MV-4-11 (cell line): ENCODE measurements at places on chromosomes 12 and 14.

- peak; percentile 83 for DNase-seq
These were observed 1.2 kb downstream of the PTGER2 start for GRCh38 chr14:52315355-52315718.

DNA sequence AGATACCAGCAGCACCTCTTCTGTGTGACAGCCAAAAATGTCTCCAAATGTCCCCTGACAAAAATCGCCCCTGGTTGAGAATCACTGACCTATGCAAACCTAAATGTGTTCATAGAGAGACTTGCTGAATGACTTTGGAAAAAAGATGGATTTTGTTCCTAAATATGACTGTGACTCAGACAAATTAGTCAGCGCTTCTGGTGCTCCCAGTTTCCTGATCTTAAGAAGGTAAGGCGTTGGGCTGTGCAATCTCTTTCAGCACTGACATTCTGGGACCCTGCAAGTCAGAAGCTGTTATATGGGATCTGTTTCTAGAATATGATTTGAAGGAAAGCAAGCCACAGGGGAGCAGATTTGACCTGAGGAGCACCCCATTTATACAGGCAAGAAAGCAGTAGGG is 90.6 kb upstream of the PWP1 start:
- DNase-seq, result no peak

DNA sequence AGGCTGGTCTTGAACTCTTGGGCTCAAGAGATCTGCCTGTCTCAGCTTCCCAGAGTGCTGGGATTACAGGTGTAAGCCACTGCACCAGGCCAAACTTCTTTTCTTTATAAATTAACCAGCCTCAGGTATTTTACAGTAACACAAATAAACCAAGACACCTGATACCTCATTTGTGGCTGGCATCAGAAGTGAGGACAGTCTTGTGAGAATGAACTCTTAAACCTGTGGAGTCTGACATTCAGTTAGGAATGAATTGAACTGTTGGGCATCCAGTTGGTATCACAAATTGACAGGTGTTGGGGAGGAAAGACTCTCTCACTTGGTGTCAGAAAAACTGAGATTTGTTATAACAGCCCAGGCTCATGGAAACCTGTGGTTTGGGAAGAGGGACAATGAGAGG is 120.5 kb downstream of the DENND5B start:
- no peak for DNase-seq

- peak; percentile 22 for DNase-seq
These were observed 19.4 kb downstream of the LTBP2 start for GRCh38 chr14:74592476-74593201.

DNA sequence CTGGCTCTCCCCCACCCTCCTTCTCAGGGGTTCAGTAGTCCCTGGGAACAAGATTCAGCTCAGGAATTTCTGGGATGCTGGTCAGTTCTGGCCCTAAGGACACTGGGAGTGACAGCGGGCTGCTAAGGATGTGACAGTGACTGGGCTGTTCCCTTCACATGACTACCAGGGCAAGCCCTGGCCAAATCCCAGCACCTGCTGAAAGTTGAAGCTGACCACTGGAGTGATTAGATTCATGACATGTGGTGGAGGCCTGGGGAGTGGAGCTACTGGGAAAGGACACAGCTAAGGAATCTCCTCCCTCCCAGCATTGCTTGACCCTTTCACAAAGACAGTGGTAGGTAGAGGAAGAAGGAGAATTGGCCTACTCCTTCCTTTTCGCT is 204.9 kb downstream of the DAD1 start:
- no peak for DNase-seq

- no peak for DNase-seq
These were observed 182.3 kb downstream of the SLC41A2 start for GRCh38 chr12:104775731-104776231.

GRCh38 chr12:119788786-119789185 is 88.3 kb downstream of the CIT start:
- no peak for DNase-seq

DNA sequence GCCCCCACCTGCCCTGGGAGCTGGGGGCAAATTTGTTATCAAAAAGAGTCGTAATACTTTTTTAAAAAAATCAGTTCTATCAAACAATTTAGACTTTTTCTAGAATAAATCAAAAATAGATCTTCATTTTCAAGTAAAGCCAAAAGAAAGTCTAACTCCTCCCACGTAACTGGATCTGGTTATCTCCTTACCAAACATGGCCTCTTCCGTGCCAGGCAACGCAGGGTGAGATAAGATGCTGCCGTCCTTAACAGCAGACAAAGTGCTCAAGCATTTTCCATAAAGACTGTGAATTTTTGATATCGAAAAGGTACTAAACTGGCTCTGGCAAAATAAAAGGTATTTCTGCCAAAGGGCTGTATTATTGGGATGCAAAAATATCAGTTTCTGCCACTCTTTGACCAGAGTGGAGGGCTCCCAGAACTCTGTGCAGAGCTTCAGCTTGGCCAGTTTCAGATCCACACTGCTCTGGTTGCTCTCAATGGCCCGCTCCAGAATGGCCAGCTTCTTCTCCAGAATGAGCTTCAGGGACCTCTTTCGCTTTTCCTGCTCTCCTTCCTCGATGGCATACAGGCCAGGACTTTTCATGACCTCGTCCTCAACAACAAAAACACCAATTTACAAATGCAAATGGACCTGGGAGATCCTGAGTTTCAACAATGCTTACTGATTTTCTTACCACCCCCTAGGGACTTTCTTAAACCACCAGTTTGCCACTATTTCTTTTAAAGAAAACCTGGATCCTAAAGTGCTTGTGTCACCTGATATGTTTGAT is 29.0 kb downstream of the NRDE2 start:
- no peak for DNase-seq

- no peak for DNase-seq
These were observed 464.6 kb downstream of the PCNX1 start for GRCh38 chr14:71371711-71372396.

- no peak for DNase-seq
These were observed 66.8 kb upstream of the RIN3 start for GRCh38 chr14:92446771-92447170.

DNA sequence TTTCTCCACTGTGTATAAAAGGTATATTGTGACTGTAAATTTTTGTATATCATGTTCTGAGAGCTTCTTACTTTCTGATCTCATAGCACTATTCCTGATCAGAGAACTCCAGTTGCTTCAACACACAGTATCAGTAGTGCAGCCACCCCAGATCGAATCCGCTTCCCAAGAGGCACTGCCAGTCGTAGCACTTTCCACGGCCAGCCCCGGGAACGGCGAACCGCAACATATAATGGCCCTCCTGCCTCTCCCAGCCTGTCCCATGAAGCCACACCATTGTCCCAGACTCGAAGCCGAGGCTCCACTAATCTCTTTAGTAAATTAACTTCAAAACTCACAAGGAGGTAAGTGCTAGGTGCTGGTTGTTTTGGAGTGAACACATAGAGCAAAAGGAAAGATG is 30.9 kb downstream of the CKB start:
- no peak for DNase-seq

GRCh38 chr14:60998617-60999016 is 17.6 kb downstream of the SLC38A6 start:
- DNase-seq, result no peak

DNA sequence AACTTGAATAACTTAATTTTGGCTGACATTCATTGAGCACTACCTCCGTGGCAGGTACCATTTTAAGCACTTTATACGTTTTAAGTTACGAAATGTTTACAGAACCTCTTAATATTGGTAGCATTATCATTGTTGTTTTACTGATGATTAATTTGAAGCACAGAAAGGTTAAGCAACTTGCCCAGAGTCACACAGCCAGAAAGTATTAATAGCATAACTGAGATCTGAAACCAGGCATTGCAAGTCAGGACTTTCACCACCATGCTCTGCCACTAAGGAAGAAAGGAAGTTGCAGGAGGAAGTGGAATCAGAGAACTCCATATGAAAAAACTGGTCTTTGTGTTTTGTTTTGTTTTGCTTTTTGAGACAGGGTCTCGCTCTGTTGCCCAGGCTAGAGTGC is 28.2 kb upstream of the BCAT1 start:
- peak; percentile 85 for DNase-seq

- no peak for DNase-seq
These were observed 120.9 kb upstream of the GSC start for GRCh38 chr14:94890785-94891184.

DNA sequence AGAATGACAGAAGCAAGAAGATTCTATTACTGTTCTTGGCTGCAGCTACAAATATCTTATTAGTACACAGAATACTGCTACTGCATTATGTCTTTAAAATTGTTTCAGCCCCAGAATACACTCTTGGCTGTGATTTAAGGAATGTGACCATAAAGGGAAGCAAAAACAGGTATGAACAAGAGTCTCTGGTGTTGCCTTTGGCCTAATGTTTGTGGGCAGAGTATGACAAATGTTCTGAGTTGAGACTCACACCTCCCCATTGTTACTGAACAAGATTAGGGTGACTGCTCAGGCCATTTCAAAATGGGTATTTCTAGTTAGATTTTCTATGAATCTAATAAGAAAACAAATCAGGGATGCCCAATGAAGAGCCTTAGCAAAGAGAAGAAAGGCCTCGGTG is 28.5 kb downstream of the TTC6 start:
- DNase-seq, result no peak

GRCh38 chr12:84463741-84464495 is 448.7 kb downstream of the SLC6A15 start:
- no peak for DNase-seq

DNA sequence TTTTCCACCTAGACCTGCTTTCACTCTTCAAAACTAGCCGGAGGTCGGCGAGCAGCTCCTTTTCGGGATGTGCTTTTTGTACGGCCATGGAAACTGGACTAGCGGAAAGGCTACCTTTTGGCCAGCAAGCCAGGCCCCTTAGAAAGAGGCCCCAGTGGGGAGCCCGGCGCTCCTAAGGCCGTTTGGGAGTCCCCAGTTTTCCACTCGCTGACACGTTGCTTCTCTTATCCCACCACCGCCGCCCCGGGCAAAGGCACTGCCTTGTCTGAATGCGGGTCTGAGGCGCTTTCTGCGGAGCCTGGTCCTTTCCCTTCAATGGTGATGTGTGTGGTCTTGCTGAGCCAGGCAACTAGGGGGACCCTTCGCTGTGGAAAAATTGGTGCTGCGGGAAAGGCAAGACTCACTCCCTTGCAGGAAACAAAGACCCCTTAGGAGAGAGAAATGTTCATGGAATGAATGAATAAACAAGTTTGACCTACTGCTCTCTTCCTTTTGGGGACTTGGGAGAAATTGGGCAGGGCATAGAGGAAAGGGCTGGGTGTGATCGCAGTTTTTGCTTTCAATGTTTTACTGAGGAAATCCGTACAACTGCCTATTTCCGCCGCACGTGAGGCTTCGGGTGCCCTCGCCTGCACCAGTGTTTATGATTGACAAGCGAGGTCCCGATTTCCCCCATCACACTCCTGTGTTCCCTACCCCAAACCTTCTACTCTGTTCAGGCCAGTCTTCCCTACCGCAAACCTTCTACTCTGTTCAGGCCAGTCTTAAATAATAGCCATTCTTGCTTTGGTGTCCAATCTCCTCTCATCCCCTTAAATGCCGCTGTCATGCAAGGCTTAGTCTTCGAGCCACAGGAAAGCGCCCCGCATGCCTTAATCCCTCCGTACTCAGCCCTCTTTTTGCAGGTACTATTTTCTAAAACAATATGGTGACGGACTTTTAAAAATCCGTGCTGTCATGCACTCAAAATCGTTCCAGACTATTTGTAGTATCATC is 1.0 kb upstream of the SLC38A2 start:
- DNase-seq, result peak; percentile 22

- no peak for DNase-seq
These were observed 182.4 kb downstream of the ASCL1 start for GRCh38 chr12:103139876-103140275.

- DNase-seq, result no peak
These were observed 442.7 kb upstream of the NOVA1 start for GRCh38 chr14:27040552-27040951.

GRCh38 chr12:118375348-118375747 is 1.0 kb upstream of the SUDS3 start:
- DNase-seq, result no peak

DNA sequence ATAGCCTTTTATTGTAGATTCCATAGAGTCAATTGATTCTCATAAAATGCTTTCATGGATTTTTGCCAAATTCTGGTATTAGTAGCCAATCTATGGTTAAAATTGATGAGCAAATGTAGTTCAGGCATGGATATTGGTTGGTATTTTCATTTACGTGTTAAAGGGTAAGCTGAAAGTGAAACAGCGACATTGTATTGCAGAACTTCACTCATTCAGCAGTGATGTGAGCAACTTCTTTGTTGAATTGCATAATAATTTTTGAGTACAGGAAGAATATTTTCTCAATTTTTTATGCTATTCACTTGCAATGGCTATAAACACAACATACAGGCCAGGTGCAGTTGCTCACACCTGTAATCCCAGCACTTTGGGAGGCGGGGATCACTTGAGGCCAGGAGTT is 24.2 kb upstream of the FAM222A start:
- peak; percentile 51 for DNase-seq

- peak; percentile 80 for DNase-seq
These were observed 200.3 kb upstream of the PLEKHG7 start for GRCh38 chr12:92502417-92503028.

DNA sequence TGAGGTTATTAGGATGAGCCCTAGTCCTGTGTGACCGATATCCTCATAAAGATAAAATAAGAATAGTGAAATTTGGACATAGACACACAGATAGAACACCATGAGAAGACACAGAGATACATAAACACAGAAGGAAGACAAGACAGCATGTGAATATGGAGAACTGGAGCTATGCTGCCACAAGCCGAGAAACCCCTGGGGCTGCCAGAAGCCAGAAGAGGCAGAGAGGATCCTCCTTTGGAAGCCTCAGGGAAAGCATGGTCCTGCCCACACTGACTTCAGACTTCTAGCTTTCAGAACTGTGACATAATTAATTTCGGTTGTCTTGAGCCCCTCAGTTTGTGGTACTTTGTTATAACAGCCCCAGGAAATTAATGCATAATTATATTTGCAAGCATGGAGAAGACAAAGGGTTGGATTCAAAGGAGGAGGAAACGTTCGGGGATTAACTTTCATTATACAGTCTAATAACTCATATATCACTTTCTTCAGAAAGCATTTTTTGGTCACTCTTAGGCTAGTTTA is 1501.8 kb upstream of the FLRT2 start:
- DNase-seq, result no peak

- no peak for DNase-seq
These were observed 67.1 kb upstream of the HIF1A start for GRCh38 chr14:61628016-61628725.

- DNase-seq, result peak; percentile 2
These were observed 2.9 kb upstream of the PPFIBP1 start for GRCh38 chr12:27521066-27521465.

DNA sequence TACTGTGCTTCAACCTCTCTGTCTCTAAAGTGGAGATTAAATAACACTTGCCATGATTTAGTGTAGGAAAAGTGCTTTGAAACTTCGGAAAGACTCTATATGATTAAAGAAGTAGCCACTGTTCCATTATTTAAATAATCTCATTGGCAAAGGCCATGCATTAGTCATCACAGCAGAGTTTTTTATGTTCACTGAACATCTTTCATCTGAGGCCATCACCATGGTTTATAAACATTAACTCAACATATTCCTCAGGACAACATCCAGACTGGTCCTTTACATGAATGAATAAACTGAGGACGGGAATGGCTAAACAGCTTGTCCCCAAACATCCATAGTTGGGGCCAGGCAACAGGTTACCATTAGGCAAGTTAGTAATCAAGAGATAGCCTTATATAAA is 124.6 kb upstream of the FRMD6 start:
- no peak for DNase-seq

- DNase-seq, result peak; percentile 53
These were observed 152.3 kb downstream of the ZNF664 start for GRCh38 chr12:124125203-124125871.

- DNase-seq, result peak; percentile 92
These were observed 101.2 kb upstream of the SLC38A2 start for GRCh38 chr12:46473634-46474329.

GRCh38 chr14:105503935-105504692 is 13.1 kb downstream of the TEDC1 start:
- no peak for DNase-seq
